Stimulated activated CD8-positive, alpha-beta memory T cell treated with anti-CD3 and anti-CD28 coated beads, Interleukin-15, amount 100 ng/mL, for 24 hours (primary cell): ENCODE measurements at places on chromosomes 6 and 20.

DNA sequence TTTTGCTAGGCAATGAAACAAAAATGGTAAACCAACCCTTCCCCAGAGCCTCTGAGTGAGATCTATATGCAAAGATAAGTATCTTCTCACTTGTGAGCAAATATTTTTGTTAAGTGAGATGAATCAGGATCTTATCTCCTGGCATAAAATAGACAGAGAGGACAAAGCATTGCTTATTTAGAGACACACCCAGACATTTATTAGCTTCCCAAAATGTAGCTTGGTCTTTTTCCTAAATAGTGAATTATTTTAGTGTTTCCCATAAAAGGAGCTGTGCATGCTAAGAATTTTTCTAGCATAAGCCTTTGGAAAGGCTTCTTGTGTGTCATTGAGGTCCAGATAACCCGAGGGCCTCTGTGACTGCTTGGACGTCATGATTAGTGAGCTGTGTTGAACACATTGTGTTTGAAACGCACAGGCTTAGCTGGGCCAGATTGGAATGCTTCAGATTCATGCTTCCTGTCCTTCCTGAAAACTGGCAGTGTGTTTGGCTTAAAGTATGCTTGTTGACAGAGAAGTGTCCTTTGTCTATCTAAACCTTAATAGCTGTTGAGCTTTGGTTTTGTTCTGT, 16.5 kb downstream of the MTHFD1L start:
- DNase-seq, result no peak

GRCh38 chr6:142879527-142879926, 65.4 kb downstream of the HIVEP2 start:
- DNase-seq, result no peak

DNA sequence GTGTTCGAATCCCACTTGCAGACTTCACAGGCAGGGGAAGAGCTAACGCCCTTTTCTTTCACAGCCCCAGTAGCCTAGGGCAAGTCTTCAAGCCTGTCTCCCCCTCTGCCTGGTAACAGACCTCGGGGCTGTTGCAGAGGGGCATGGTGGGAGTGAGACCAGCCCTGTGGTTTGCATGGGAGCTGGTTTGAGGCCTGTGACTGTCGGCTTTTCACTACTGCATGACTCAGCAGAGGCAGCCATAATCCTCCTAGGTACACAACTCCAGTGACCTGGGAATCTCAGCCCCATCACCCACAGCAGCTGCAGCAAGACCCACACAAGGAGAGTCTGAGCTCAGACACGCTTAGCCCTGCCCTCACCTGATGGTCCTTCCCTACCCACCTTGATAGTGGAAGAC, 55.3 kb upstream of the POPDC3 start:
- no peak for DNase-seq

DNA sequence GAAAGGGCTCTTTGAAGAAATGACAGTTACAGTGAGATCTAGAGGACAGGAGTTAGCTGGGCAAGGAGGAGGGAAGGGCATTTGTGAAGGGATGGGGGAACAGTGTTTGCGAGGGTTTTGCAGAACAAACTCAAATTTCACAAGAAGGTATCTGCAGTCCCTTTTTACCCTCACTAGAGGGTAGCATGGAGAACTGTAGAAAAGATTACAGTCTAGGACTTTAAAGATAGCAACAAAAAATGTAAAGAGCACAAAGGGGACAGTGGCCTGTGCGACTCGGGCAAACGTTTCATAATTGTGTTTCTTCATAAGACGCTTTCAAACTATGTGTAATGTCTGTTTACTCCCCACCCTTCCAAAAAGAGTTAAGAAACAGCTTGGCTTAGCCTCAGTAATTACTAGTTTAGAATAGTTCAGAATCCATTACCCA, 21.2 kb upstream of the ASXL1 start:
- no peak for DNase-seq

GRCh38 chr6:42555477-42556457, 8.1 kb upstream of the UBR2 start:
- DNase-seq, result no peak

- DNase-seq, result no peak
Observed at GRCh38 chr6:122012578-122012977, 386.9 kb upstream of the HSF2 start.

GRCh38 chr20:44730441-44730840, 15.2 kb upstream of the KCNK15 start:
- no peak for DNase-seq
